ENCODE measurements at places on chromosomes 3 and 15. TPM values are rescaled to one million over a fixed set of nuclear protein-coding genes. Genes with fewer than 3 reads are reported as not detected.

GRCh38 chr3:47406762-47407149 lies 25.9 kb downstream of the PTPN23 start:
- no peak for DNase-seq
- H3K4me3 ChIP-seq, result no peak overlapping the region
- H3K36me3 ChIP-seq, result peaks cover 8% of the 10 kb centered on the region
- H3K4me1 ChIP-seq, result peaks cover 10% of the 10 kb centered on the region

GRCh38 chr3:67450153-67450552 lies 204.3 kb downstream of the SUCLG2 start:
- DNase-seq, result no peak
- H3K36me3 ChIP-seq, result no peaks in the 10 kb centered on the region
- H3K4me3 ChIP-seq, result no peak overlapping the region
- peaks cover 9% of the 10 kb centered on the region for H3K4me1 ChIP-seq

CPLX3 gene
- not detected for total RNA-seq

DNA sequence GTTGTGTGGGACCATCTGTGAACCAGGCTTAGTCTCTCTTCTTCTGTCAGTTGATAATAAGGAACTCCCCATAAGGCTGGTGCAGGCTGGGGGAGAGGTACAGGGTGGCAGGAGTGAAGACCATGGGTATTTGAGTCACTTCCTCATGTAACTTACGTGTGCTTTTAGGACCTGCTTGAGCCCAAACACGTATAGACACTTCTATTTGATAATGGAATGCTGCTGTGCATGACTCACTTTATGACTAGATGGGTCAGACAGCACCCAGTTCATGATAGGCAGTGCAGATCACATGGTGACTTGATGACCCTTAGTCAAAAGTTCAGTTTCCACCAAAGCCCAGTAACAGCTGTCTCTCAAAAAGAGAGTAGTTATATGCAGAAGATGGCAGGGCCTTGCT lies 490.9 kb downstream of the ZBBX start:
- H3K4me1 ChIP-seq, result no peaks in the 10 kb centered on the region
- no peak overlapping the region for H3K27ac ChIP-seq
- no peaks in the 10 kb centered on the region for H3K27me3 ChIP-seq
- H3K36me3 ChIP-seq, result no peaks in the 10 kb centered on the region

TEX55 gene
- total RNA-seq, result not detected

DNA sequence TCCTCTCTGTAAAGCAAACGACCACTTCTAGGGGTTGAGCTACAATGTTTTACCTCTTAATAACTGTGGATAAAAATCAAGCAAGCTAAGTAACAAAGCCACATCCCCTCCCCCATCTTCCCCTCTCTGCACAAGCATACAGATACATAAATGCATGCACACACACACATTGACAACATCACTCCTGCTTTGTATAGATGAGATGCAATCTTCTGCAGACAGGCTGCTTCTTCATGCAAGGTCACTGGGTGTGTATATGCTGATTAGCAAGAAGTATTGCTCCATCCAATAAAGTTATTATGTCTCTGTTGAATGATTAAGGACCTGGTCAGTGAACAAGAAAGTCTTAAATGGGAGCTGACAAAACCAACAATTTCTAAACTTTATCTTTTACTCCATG lies 8.8 kb upstream of the ATP11B start:
- H3K4me3 ChIP-seq, result no peak overlapping the region
- no peak for DNase-seq
- peaks cover 4% of the 10 kb centered on the region for H3K27me3 ChIP-seq
- no peaks in the 10 kb centered on the region for H3K4me1 ChIP-seq
- H3K36me3 ChIP-seq, result no peaks in the 10 kb centered on the region
- no peak overlapping the region for H3K27ac ChIP-seq

DNA sequence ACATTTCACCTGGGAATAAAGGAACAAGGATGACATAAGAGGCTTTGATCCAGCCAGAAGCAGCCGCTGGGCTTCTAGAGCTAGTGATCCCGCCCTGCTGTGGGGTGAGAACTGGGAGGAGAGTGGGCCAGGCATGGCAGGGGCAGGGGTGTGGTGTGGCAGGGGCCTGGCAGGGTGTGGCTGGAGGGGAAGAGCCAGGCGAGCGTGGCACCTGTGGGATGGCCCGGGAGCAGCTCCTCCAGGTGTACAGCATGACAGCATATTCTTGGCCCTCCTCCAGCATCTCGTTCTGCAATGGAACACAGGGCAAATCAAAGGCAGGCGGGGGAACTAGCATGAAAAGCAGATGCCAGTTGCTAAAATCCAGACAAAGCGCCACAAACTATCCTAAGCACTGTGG lies 35.5 kb downstream of the CYFIP1 start:
- H3K27ac ChIP-seq, result no peak overlapping the region
- H3K4me1 ChIP-seq, result peaks cover 9% of the 10 kb centered on the region
- DNase-seq, result no peak
- H3K36me3 ChIP-seq, result peaks cover 16% of the 10 kb centered on the region
- H3K4me3 ChIP-seq, result no peak overlapping the region

GBE1 gene
- total RNA-seq, result 27.2 TPM

GRCh38 chr3:52315977-52316764 lies at the start of gene DNAH1:
Gene DNAH1 (plus strand): TSS chr3:52316319. CDS start chr3:52322443, 6,124 bp downstream.
- no peaks in the 10 kb centered on the region for H3K36me3 ChIP-seq
- DNase-seq, result no peak
- H3K4me3 ChIP-seq, result no peak within 1 kb of the TSS
- peaks cover 12% of the 10 kb centered on the region for H3K27me3 ChIP-seq
- no peak within 1 kb of the TSS for H3K27ac ChIP-seq

SCN11A gene
- 0.28 TPM for total RNA-seq

DNA sequence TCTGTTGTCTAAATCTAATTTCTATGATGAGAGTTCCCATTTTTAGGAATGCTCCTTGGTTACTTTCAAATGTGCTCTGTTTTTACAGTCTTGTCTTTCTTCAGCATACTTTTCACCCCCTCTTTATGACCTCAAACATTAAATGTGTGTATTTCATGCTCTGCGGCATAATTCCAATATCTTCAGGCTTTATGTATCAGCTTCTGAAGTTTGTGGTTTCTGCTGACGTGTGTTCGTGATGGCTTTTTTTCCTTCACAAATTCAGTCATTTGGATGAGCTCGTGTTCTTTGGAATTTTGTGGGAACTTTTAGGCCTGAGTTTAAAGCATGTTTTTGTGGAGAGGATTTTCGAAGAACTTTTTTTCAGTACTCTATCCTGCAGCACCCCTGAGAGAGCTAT lies 97.7 kb upstream of the CHRNA7 start:
- H3K4me1 ChIP-seq, result no peaks in the 10 kb centered on the region
- H3K4me3 ChIP-seq, result no peak overlapping the region

- DNase-seq, result no peak
- H3K36me3 ChIP-seq, result no peaks in the 10 kb centered on the region
- H3K4me3 ChIP-seq, result no peak overlapping the region
- no peaks in the 10 kb centered on the region for H3K4me1 ChIP-seq
Observed at GRCh38 chr3:78762121-78762520, 1005.7 kb downstream of the ROBO1 start.

DNA sequence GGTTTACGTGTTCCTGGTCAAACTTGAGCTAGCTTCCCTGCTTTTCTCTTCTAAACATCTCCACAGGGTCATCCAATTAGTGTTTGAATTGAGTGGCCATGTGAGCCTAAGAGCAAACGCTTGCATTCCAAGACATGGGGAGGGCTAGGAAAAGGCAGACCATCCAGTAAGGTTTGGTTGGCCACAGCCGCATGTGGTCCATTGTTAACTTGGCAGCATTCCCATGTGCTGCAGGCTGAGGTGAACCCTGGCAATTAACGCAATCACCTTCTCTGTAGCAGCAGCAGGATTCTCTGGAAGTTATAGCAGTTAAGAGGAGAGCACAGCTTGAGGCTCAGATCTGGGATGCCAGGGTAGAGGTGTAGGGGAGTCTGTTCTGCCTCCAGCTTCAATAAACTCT lies 502.2 kb upstream of the LMCD1 start:
- no peaks in the 10 kb centered on the region for H3K27me3 ChIP-seq
- no peak overlapping the region for H3K27ac ChIP-seq
- no peaks in the 10 kb centered on the region for H3K4me1 ChIP-seq
- no peaks in the 10 kb centered on the region for H3K36me3 ChIP-seq
- DNase-seq, result no peak

DNA sequence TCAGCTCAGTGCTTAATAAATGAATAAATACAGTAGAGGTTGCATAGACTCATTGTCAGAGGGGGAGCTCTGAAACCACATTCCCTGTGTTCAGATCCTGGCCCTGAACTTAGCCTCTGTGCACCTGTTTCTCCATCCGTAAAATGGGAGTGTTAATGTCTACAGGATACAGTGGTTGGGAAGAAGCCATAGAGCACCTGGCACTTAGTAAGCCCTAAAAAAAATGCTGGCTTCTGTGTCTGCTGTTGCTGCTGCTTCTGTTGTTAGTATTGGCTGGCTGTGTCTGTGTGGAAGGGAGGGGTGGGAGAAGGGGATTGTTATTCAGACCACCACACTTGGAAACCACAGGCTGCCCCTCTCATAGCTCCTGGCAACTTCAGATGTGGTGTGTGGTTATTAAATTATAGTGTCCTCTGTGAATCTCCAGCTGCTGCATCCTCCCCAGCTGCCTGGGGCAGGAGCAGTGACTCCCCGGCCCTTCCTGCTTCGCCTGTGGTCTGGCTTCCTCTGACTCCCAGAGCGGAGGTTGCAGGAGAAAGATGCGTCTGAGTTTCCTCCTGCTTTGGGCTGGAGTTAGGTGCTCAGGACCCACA lies 31.0 kb downstream of the FGD5 start:
- no peak for DNase-seq
- no peaks in the 10 kb centered on the region for H3K27me3 ChIP-seq
- H3K36me3 ChIP-seq, result no peaks in the 10 kb centered on the region
- H3K4me1 ChIP-seq, result no peaks in the 10 kb centered on the region

DNA sequence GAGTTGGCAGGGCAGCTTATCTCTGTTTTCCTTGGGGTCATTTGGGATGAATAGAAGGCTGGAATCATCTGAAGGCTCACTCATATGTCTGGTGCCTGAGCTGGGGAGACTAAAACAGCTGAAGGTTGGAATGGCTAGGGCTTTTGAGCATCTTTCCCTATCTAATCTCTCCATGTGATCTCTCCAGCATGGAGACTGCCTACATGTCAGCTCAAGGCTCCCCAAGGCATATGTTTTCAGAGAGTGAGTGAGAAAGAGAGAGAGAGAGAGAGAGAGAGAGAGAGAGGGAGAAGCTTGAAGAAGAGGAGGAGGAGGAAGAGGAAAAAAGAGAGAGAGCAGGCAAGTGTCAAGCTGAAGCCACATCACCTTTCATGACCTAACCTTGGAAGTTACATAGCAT lies 143.4 kb downstream of the EBLN2 start:
- H3K27ac ChIP-seq, result no peak overlapping the region
- no peak overlapping the region for H3K4me3 ChIP-seq
- no peaks in the 10 kb centered on the region for H3K27me3 ChIP-seq
- H3K36me3 ChIP-seq, result no peaks in the 10 kb centered on the region
- no peaks in the 10 kb centered on the region for H3K4me1 ChIP-seq
- DNase-seq, result no peak

SCAP gene
- total RNA-seq, result 124 TPM

GRAMD1C gene
- 0.25 TPM for total RNA-seq

DNA sequence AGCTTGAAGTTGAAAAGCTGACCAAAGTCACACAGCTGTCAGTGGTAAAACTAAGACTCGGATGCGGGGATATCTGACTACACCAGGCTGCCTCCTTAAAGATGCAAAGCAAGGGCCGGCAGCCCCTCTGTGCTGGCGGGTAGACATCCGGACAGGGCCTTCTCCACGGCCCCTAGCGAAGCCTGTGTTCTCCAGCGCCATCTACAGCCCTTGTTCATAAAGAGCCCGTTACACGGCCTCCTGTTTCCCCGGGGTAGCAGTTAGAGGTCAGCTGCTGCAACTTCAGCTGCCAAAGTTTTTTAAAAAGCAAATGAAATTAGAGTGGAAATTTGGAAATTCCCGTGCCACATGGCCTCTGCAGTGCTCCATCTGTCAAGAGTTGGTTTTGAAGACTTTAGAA lies 383.0 kb downstream of the TBL1XR1 start:
- no peaks in the 10 kb centered on the region for H3K27me3 ChIP-seq
- no peak overlapping the region for H3K27ac ChIP-seq
- no peaks in the 10 kb centered on the region for H3K4me1 ChIP-seq
- no peak overlapping the region for H3K4me3 ChIP-seq
- peak; percentile 83 for DNase-seq

DNA sequence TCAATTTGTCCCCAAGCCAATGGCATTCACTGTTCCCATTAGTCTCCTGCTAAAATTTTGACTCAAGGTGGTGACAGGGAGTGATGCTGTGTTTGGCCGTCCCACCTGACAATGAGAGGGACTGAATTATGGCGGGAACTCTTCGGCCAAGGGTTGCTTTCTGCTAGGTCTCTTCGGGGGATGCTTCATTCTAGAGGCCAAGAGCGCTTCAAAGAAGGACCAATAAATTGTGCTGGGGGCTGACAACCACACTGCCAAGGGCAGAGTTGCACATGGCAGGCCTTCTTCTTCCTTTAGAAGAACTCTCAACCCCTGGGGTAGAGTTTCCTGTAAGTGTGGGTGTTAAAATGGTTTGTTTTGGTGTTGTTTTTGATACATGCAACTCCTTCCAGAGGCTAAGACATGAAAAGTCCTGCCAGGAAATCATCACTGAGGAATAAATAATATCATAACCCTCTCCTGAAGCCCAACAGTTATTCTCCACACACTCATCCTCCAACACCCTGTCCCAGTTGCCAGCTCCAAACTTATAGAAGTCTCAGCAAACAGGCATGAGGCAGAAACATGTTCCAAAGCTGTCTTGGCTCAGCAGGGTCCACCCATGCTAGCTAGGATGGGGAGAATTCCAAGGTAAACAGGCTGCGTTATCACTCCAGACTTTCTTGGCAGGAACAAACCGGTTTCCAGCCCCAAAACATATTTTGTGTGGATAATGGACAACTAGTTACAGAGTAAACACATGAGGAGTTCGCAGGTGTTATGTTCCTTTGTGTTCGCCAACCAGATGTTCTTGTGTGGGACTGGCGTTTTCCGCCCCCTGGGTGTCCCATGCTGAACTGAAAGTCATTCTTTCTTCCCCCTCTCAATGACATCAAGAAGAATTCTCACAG lies 396.7 kb upstream of the RGMA start:
- peaks cover 5% of the 10 kb centered on the region for H3K27me3 ChIP-seq
- no peaks in the 10 kb centered on the region for H3K4me1 ChIP-seq
- no peak for DNase-seq

CDHR4 gene
- not detected for total RNA-seq

DNA sequence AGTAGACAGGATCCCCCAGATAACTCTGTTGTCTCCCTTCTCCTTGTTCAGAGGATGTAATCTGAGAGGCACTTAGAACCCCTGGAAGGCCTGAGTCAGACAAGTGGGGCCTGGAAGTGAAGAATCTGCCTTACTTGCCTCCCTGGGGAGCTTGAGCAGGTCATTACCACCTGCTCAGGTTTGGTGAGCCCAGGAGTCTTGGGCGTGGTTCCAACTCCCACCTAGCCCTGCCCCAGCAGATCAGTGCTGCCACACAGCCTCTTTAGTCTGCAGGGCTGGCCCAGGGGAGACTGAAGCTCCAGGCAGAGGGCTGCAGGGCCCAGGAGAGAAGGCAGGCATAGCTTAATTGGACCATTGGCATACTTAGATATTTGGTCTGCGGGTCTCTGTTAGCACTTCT lies 230.0 kb downstream of the ERC2 start:
- peaks cover 6% of the 10 kb centered on the region for H3K4me1 ChIP-seq
- H3K27ac ChIP-seq, result no peak overlapping the region
- no peak overlapping the region for H3K4me3 ChIP-seq
- no peaks in the 10 kb centered on the region for H3K36me3 ChIP-seq
- DNase-seq, result no peak
- no peaks in the 10 kb centered on the region for H3K27me3 ChIP-seq

GRCh38 chr3:64655160-64655559 lies 32.6 kb downstream of the ADAMTS9 start:
- no peaks in the 10 kb centered on the region for H3K4me1 ChIP-seq
- H3K36me3 ChIP-seq, result peaks cover 50% of the 10 kb centered on the region
- no peak overlapping the region for H3K27ac ChIP-seq
- DNase-seq, result no peak
- no peak overlapping the region for H3K4me3 ChIP-seq

Measured in cardiac muscle cell (in vitro differentiated cells and primary cell).